ENCODE measurements at places on chromosomes 1 and 21. TPM values are rescaled to one million over a fixed set of nuclear protein-coding genes. Genes with fewer than 3 reads are reported as not detected.
A peak's percentile ranks its signal among the peaks of the same experiment; 100 is the strongest.

DNA sequence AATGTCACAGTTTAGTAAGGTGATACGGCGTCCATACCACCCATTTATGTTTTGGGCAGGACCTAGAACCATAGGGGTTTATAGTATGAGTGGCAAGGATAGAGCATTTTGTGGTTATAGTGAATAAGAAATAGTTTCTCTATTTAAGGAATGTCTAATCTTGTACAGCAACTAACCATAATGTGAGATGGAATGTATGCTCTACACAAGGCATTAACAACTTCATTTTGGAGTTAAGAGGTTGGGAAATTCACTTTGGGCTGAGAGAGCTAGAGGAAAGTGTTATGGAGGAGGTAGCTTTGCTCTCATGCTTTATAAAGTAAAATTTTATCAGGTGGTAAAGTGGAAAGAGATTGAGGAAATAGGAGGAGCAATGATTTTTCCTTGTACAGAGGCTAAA is 3.0 kb upstream of the MCL1 start:
- peaks cover 13% of the 10 kb centered on the region for H3K4me1 ChIP-seq
- no peak overlapping the region for H3K27ac ChIP-seq
- H3K4me3 ChIP-seq, result no peak overlapping the region

GRCh38 chr1:45730075-45730779 is 20.2 kb downstream of the IPP start:
- no peak overlapping the region for H3K4me3 ChIP-seq
- no peak overlapping the region for H3K27ac ChIP-seq
- no peaks in the 10 kb centered on the region for H3K4me1 ChIP-seq
- no peaks in the 10 kb centered on the region for H3K27me3 ChIP-seq

- H3K27ac ChIP-seq, result no peak overlapping the region
- no peaks in the 10 kb centered on the region for H3K36me3 ChIP-seq
- no peaks in the 10 kb centered on the region for H3K27me3 ChIP-seq
- DNase-seq, result no peak
These were observed 34.5 kb downstream of the NUAK2 start for GRCh38 chr1:205287076-205287475.

GRCh38 chr1:22141554-22142314 is 1.2 kb downstream of the WNT4 start:
- H3K27ac ChIP-seq, result no peak overlapping the region
- no peak for DNase-seq
- H3K4me1 ChIP-seq, result peaks cover 21% of the 10 kb centered on the region
- H3K4me3 ChIP-seq, result peak overlapping the region; percentile 69

- H3K27ac ChIP-seq, result no peak overlapping the region
- DNase-seq, result no peak
- peaks cover 8% of the 10 kb centered on the region for H3K4me1 ChIP-seq
- H3K36me3 ChIP-seq, result no peaks in the 10 kb centered on the region
- H3K27me3 ChIP-seq, result no peaks in the 10 kb centered on the region
- H3K4me3 ChIP-seq, result no peak overlapping the region
These were observed 11.0 kb upstream of the TNFRSF8 start for GRCh38 chr1:12052008-12052573.

DNA sequence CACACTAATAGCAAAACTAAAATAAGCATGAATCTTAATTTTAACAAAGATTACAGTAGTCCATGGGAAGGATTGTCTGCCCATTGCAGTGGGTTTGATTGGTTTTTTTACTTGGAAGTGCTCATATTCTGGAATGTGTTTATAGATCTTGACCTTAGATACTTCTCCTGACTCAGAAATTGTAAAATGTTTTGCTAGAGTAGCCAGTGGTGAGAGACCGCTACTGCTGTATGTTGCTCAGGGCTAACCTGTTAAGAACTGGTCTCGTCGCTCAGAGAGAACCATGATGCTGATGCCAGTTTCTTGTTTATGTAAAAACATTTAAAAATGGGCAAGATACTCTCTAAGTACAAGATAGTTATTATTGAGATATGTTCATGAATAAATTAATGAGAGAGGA is 99.9 kb downstream of the ROR1 start:
- no peak overlapping the region for H3K4me3 ChIP-seq
- H3K36me3 ChIP-seq, result no peaks in the 10 kb centered on the region
- H3K27me3 ChIP-seq, result no peaks in the 10 kb centered on the region
- H3K4me1 ChIP-seq, result peaks cover 25% of the 10 kb centered on the region
- H3K27ac ChIP-seq, result no peak overlapping the region

DNA sequence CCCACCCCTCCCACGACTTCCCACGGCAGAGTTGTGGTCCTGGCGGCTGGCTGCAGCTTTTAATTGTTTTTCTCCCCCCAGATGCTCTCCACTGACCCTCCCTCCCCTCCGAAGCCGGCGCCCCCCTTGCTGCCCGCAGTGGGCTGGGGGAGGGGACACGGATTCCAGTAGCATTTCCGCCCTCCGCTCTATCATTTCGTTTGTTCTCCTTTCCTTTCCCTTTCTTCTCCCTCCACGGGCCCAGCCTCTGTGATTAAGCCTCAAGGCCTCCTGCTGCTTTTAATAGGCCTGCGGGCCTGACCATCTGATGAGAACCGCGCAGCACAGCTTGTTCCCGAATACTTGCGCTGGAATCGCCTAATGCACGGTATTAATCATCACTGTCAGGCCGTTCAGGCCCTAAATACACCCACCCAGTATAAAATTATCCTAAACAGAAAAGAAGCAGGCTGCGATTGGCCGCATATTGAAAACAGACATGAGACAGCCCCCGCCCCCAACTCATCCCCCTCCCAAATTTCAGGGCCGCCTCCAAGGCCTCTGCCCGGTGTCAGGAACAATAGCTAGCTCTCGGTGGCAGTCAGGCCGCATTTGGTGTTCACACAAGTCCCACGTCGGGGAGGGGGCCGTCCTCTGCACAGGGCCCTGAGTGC is 102.0 kb upstream of the ARHGEF16 start:
- no peaks in the 10 kb centered on the region for H3K36me3 ChIP-seq
- peak overlapping the region; percentile 32 for H3K4me3 ChIP-seq
- peaks cover 57% of the 10 kb centered on the region for H3K4me1 ChIP-seq
- H3K27ac ChIP-seq, result peak overlapping the region; percentile 96

- DNase-seq, result no peak
- peaks cover 14% of the 10 kb centered on the region for H3K4me1 ChIP-seq
- H3K4me3 ChIP-seq, result no peak overlapping the region
- no peaks in the 10 kb centered on the region for H3K27me3 ChIP-seq
- peak overlapping the region; percentile 44 for H3K27ac ChIP-seq
- H3K36me3 ChIP-seq, result no peaks in the 10 kb centered on the region
These were observed 9.5 kb upstream of the RPTN start for GRCh38 chr1:152168535-152168868.

DNA sequence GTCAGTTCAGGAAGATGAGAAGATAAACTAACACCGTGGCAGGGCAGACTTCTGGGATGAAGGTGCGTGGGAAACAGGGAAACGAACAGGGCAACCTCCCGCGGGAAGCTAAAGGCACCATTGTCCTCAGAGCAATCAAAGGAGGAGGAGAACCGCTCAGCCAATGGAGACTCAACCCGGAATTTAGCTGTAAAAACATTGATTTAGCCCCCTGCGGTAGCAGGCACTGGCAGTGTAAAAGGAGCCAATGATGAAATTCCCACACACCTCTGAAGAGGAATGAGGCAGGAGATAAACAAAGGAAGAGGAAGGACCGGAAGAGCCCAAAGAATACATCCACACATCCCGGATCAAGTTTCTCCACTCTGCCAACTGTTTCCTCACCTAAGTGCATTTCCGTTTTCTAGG is 19.5 kb downstream of the HLCS start:
- no peak for DNase-seq
- H3K4me3 ChIP-seq, result no peak overlapping the region
- H3K4me1 ChIP-seq, result no peaks in the 10 kb centered on the region

GRCh38 chr21:38277501-38278131 is 20.8 kb downstream of the KCNJ15 start:
- DNase-seq, result no peak
- H3K4me3 ChIP-seq, result no peak overlapping the region
- no peaks in the 10 kb centered on the region for H3K36me3 ChIP-seq
- no peak overlapping the region for H3K27ac ChIP-seq

DNA sequence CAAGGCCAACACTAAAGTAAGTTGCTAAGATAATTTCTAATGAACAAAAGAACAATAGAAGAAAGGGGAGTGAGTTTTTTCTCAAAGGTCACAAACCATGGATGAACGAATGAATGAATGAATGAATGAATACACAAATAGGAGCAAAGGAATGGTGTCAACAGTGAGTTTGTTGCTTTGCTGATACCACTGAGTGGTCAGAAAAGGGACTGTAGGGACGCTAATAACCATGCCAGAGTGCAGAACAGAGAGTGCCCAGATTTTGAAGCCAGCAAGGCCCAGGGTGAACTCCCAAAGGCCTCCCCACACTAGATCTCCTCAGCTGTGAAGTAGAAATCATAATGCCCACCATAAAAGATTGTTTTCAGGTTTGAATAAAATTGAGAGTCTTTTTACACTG is 15.9 kb downstream of the CD58 start:
- no peak for DNase-seq
- H3K4me1 ChIP-seq, result peaks cover 17% of the 10 kb centered on the region
- no peak overlapping the region for H3K27ac ChIP-seq
- no peaks in the 10 kb centered on the region for H3K27me3 ChIP-seq

DNA sequence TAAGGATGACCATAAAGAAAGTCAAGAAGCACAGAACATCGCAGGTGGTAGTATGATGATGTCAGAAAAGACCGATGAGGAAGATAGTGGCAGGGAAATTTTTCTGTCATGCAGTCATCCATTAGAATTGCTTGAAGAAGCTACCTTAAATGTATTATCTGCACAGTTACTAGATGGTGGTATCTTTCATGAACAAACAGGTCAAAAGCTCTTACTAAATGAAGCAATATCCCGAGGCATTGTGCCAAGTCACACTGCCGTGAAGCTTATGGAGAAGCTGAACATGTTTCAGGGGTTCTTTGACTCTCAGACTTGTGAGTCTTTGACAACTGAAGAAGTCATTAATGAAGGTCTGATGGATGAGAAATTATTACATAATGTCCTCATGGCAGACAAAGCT is 128.8 kb downstream of the MACF1 start:
- no peaks in the 10 kb centered on the region for H3K27me3 ChIP-seq
- H3K27ac ChIP-seq, result peak overlapping the region; percentile 0
- peaks cover 31% of the 10 kb centered on the region for H3K36me3 ChIP-seq
- DNase-seq, result no peak
- H3K4me3 ChIP-seq, result no peak overlapping the region
- peaks cover 46% of the 10 kb centered on the region for H3K4me1 ChIP-seq

- no peak overlapping the region for H3K4me3 ChIP-seq
- no peaks in the 10 kb centered on the region for H3K27me3 ChIP-seq
- H3K36me3 ChIP-seq, result no peaks in the 10 kb centered on the region
- H3K27ac ChIP-seq, result no peak overlapping the region
These were observed 41.9 kb downstream of the ACP6 start for GRCh38 chr1:147628441-147628840.

GRCh38 chr1:17239420-17239819 is 9.5 kb upstream of the PADI3 start:
- no peak overlapping the region for H3K4me3 ChIP-seq
- H3K36me3 ChIP-seq, result no peaks in the 10 kb centered on the region
- no peaks in the 10 kb centered on the region for H3K27me3 ChIP-seq
- H3K27ac ChIP-seq, result no peak overlapping the region

C1orf105 gene
- not detected for total RNA-seq

SLC30A2 gene
- not detected for total RNA-seq

Measured in esophagus muscularis mucosa (tissue), 4 donors.